GM10248 (cell line): ENCODE measurements at places on chromosomes 3 and 15.
A peak's percentile ranks its signal among the peaks of the same experiment; 100 is the strongest.

DNA sequence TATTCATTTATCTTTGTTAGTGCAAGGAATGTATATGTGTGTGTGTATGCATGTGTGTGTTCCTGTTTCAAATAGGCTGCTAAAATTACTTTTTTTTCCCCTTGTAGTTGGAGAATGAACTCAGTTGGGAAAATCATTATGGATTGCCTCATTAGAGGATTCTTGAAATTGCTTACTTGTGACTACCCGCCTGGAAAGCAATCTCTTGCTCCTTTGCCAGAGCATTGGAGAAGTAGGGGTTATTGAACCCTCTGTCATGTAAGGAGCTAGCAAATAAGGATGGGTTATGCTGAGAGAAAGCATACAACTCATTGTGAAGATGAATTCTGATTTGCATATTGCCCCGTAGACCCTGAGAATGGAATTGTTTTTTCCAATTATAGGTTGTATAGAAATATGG is 474.5 kb downstream of the CADM2 start:
- DNase-seq, result no peak

DNA sequence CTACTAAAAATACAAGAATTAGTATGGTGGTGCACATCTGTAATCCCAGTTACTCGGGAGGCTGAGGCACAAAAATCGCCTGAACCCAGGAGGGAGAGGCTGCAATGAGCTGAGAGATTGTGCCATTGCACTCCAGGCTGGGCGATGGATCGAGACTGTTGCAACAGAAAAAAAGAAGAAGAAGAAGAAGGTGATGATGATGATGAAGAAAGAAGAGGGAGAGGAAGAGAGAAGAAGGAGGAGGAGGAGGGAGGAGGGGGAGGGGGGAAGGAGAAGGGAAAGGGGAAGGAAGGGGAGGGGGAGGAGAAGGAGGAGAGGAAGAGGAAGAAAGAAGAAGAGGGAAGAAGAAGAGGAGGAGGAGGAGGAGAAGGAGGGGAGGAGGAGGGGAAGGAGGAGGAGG is 33.2 kb upstream of the ZNF710 start:
- no peak for DNase-seq

DNA sequence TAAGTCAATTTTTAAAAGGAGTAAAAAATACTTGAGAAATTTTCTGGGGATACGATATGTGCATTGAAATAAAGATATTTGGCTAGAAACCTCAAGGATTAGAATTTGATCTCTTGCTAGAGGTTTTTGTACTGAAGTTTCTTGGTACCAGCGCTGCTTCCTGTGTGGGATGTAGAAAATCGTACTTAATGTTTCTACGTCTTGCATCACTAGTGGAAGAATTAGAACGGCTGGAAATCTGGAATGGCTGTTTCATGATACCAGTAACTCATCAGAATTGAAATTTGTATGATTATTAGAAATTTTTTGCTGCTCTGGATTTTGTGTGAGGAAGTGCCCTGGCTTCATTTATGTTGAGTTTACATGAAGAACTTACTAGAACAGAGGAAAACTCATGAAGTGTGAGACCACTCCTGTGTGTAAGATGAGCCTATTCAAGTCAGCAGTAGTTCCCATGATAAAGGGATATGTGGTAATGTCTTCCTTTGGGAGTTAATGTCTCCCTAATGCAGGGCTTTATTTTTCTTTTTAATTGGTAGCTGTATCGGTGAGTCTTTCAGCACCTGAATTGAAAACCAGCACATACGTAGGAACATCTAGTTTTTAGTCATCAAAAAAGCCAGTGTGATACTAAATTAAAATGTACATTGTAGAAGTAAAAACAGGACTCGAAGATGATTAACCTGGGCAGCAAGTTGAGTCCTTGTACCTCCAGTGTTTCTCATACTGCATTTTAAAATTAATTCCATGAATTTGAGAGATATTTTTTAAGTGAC is 3.2 kb downstream of the KBTBD8 start:
- DNase-seq, result no peak

GRCh38 chr15:71275098-71275497 is 159.8 kb downstream of the THSD4 start:
- DNase-seq, result no peak

GRCh38 chr15:58994906-58995453 is 7.5 kb downstream of the RNF111 start:
- DNase-seq, result no peak

DNA sequence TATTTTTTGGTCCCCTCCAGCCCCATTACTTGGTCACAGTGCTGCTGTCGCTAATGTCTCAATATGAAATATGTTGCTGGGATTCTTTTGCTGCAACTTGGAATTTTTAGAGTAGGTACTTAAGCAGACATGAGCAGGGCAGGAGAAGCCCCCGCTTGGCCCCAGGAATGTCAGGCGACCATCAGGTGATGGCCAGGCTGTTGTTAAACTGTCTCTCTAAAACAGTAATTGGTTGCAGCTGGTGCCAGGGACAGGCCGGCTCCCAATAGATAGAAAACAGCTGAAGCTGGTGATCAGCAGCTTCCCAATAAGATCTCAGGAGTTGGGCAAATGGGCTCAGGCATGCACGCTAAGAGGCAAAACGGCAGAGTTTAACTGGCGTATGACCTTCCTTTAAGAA is 329.9 kb upstream of the TBL1XR1 start:
- no peak for DNase-seq

GRCh38 chr3:121629601-121630000 is 31.1 kb downstream of the HCLS1 start:
- no peak for DNase-seq

GRCh38 chr15:54197995-54198394 is 219.8 kb downstream of the UNC13C start:
- no peak for DNase-seq

DNA sequence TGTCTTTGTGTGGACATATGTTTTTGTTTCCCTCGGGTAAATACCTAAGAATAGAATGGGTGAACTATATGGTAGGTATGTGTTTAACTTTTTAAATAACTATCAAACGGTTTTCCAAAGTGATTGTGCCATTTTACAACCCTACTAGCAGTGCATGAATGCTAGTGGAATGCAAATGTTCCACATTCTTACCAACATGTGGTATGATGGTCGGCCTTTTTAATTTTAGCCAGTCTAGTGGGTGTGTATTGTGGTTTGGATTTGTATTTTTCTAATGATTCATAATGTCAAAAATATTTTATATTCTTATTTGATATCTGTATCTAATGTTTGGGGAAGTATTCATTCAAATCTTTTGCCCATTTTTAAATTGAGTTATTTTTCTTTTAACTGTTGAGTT is 68.2 kb upstream of the SMAD3 start:
- DNase-seq, result no peak

- DNase-seq, result no peak
Observed at GRCh38 chr15:67199881-67200763, 54.3 kb downstream of the AAGAB start.

DNA sequence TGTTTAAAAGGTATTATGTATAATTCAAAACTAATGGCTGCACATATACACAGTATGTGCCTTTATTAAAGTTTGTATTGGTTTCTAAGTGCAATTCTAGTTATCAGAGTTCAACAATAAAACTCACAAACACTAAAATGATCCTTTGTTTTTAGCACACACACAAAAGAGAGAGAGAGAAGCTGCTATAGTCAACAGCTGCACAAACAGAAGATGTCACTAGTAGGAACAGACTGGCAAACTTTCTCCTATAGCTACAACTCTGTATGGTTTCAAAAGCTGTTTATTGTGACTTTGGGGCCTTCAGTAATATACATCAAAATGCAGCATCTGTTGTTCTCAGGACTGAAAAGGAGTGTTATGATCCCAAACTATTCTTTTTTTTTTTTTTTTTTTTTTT is 6.1 kb downstream of the SECISBP2L start:
- no peak for DNase-seq

- DNase-seq, result no peak
Observed at GRCh38 chr3:134110963-134111362, 81.2 kb upstream of the SLCO2A1 start.

DNA sequence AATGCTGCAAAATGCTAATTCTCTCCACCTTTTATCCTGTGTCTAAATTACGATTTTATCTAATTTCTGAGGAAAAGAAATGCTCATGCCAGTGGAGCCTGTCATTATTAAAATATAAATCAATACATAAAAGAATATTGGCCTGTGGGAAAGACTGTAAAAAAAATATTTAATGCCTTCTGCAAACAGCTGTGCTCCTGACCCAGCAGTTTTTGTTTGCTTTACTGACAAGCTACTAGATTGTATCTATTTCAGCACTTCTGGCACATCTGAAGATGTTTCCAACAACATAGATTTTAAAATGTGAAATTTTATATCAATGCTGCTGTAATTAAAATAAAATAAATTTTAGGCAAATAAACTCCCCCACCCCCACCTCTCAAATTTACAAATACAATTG is 493.6 kb upstream of the AGTR1 start:
- DNase-seq, result no peak

GRCh38 chr15:92636401-92636907 is 19.1 kb downstream of the FAM174B start:
- no peak for DNase-seq

GRCh38 chr15:76215634-76216033 is 95.6 kb downstream of the ETFA start:
- no peak for DNase-seq

GRCh38 chr3:76352051-76352450 is 566.7 kb upstream of the ZNF717 start:
- DNase-seq, result no peak

- peak; percentile 42 for DNase-seq
Observed at GRCh38 chr3:187318819-187319616, 27.5 kb upstream of the MASP1 start.

GRCh38 chr3:69532547-69533224 is 146.8 kb upstream of the FRMD4B start:
- no peak for DNase-seq

- DNase-seq, result no peak
Observed at GRCh38 chr3:85576697-85577200, 618.0 kb downstream of the CADM2 start.

- DNase-seq, result no peak
Observed at GRCh38 chr3:3086239-3086638, 23.9 kb downstream of the IL5RA start.
